Caudate nucleus (tissue), 63 donors: ENCODE measurements at places on chromosomes 3 and 15.

- DNase-seq = peak; percentile 43
These were observed 5.4 kb downstream of the MGLL start for GRCh38 chr3:127816783-127817405.

DNA sequence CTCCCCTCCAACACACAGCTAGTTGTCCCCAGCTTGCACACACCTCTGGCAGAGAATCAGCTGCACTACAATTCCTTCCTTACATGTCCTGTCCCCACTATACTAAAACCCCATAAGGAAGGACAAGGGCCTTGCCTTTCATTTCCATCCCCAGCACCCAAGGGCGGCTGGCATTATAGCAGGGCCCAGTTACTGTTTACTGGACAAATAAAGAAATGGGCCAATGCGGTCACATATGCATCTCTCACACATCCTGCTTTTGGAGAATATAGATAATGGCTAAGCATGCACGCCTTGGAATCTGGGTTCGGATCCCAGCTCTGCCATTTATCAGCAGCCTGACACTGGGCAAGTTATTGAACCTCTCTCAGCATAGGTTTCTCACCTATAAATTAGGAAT, 99.1 kb downstream of the DAPK2 start:
- DNase-seq = no peak

DNA sequence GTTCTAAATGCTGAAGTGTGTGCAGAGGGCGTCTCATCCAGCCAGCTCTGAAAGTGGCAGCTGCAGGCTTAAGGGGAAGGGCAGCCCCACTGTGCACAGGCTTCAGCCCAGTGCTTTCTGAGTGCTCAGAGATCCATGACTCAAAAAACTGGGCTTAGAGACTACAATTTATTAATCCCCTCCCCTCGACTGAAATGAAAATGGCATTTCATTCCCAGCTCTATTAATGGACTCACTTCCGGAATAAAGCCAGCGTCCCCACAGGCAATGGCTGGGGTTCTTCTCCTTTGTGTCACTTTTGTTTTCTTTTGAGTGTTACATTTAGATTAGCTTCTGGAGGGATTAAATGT, 55.5 kb upstream of the PLXNA1 start:
- no peak for DNase-seq

- DNase-seq = no peak
These were observed 86.4 kb downstream of the POLR2M start for GRCh38 chr15:57792724-57793449.

DNA sequence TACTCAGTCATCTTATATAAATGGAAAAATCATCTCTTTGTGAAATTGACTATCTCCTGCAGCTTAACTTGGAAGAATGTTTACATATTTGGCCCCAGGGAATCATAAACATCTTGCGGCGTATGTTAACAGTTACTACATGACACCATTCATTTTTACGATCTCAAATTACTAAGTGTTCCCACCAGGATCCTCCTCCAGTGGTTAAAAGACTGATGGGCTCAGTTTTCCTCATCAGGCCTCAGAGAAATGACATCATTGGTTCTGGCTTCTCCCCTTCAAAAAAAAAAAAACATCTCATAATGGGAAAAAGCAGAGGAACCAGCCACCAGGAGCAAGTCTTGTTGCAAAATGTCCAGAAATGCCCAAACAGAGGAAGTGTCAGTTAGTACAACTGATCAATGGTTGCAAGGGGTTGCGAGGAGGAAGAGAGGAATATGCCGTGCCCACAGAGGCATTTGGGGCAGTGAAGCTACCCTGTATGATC, 70.5 kb upstream of the LIPC start:
- DNase-seq = no peak

DNA sequence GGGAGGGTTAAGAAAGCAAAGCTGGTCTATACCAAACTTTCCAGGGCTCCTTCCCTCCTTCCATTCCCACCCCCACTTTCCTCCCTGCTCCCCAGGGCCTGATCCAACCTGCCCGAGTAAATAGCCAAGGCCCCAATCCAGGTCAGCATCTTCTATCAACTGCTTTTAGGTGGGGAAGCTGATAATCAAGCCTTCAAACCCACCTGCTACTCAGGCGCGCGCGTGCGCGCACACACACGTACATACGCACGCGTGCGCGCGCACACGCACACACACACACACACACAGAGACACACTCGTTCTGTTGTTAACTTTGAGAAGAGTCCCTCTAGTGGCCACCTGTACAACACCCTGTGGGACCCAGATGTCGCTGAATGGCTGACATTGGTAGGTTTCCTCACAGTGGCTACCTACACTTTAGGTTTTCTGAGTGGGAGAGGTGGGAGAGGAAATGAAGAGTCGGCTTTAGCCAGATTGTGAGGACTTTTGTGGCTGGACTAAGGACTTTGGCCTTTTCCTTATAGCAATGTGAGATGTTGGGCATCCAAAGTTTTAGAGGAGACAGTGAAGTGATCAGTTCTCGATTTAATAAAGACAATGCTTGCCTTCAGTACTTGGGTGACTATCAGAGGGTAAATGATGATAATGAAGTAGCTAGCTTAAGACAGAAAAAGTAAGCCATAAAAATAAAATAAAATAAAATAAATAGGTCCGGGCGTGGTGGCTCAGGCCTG, 179.9 kb upstream of the C2CD4B start:
- peak; percentile 8 for DNase-seq

- no peak for DNase-seq
These were observed 48.0 kb upstream of the SCAANT1 start for GRCh38 chr3:63960048-63960711.

DNA sequence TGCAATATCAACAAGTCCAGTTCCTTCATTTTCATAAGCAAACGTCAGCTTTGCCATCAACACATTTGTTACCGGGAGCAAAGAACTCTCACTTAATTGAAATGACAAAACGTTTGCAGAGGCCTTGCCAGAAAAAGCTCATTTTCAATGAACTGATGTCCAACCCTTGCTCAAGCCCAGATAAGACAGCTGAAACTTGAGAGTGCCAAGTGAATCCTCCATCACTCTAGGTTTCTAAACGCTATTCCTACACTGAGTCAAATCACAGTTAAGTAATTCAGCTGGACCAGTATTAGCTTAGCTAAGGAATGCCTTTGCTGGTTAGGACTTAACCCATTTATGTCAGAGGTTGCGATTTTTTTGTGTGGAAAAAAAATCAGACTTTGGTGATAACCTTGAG, 11.5 kb downstream of the CHSY1 start:
- DNase-seq = no peak

DNA sequence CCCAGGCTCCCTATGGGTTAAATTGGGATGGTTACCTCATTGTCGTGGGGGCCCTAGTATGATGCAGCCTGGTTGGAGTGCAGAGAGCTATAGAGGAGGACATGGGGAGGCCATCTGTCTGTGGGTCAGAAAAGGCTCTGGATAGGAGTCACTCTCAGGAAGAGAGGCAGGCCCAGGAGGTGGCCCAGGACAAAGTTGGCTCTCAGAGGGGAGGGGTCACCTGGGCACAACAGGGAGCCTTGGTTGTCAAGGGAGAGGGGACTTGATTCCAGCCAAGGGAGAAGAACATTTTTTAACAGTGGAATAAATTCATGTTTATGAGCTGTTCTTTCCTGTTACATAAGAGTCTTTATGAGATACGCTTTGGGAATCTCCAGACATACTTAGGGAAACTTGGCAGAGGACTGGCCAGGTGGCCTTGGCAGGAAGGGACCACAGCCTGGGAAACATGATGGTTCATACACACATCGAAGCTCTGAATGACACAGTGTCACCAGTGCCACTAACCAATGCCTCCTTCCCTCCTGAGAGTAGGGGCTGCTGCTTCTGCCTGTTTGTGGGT, 27.5 kb upstream of the LCTL start:
- DNase-seq = no peak

DNA sequence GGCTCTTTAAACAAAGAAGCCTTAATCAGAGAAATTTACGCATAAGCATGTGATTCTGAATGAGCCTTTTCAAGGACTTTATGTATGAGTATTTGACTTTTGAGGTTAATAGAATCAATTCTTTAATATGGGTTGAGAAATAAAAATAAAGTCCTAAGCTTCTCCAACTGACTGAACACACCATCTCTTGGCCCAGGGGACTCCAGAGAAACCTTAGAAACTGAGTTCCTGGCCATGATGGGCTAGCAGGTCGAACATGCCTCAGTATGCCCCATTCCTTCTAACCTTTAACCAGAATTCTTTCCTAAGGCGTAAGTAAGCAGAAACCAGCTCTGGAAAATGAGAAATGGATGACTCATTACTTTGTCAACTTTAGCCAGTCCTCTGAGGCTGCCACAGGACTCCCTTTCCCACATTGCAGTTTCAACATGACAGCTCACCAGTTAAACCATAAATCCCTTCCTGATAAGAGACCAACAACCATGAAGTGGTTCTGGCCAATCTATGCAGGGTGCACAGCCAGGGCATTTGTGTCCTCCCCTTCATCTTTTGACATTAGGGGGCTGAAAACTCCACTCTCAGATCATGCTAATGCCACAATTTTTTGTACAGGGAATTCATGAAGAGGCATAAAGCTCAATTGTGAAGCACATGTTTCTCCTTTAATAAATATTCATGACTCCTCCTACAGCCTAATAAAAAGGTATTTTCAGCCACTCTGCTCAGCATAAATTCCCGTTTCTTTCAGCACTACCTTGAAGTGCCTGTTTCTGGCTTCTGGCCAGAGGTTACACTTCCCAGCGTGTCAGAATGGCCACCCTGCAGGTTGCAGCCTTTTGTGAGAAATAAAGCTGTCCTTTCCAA, 33.3 kb downstream of the TM4SF18 start:
- DNase-seq = no peak

- DNase-seq = no peak
These were observed 421.9 kb upstream of the CADM2 start for GRCh38 chr3:84536916-84537315.

DNA sequence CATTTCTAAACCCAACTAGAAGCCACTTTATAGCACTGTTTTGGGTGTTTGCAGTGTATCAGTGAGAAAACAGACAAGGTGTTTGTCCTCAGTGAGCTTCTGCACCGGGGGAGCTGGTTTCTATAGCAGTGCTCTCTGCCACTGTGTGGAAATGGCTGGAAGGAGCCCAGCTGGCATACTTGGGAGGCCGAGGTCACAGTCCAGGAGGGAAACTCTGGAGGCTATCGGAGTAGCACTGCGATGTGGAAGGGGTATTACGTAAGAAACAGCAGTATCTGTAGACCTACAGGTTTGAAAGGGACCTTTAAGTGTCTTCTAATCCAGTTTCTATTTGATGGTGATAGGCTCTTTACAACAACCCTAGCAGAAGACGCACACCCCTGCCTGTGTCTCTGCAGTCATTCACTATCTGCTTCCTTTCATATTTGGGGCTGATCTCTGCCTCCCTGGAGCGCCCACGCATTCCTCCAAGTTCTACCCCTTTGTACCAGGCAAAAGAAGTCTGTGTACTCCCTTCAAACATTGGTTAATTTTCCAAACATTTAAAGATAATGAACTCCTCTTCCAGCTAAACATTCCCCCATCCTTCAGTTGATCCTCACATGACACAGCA, 87.4 kb upstream of the ADAMTS17 start:
- DNase-seq = no peak

GRCh38 chr3:55190331-55190730, 262.5 kb upstream of the LRTM1 start:
- DNase-seq = no peak

- no peak for DNase-seq
These were observed 9.0 kb upstream of the CAMKV start for GRCh38 chr3:49878686-49879085.

DNA sequence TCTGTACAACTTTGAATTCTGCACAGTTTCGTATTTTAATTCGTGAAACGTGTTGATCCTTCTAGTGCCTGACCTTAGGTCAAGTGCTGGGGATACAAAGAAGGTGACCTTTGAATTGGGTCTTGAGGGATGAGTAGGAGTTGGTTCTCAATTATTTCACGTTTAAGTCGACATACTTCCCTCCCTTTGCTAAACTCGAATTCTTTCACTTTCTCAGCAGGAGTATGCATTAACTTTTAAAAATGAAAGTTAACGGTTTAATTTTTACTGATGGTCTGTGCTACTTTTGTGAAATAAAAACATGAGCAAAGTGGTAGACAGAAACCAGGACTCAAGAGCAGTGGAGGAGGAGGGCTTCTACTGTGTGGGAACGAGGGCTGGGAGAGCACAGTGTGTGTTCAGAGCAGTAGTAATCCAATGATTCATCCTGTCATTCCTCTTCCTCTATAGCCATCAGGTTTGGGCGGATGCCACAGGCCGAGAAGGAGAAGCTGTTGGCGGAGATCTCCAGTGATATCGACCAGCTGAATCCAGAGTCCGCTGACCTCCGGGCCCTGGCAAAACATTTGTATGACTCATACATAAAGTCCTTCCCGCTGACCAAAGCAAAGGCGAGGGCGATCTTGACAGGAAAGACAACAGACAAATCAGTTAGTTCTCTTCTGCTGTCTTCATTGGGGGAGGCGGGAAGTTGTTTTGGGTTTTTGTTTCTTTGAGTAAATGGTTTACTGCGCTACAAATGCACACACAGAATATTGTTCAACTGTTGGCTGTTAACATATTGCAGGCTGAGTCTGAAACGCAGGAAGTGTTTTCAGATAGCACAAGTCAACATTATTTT, 78.6 kb upstream of the TSEN2 start:
- no peak for DNase-seq

GRCh38 chr15:42020713-42021273, at the start of gene PLA2G4E:
PLA2G4E (minus strand) TSS chr15:42021042; CDS start chr15:42021030, 12 bp downstream.
- no peak for DNase-seq

- no peak for DNase-seq
These were observed 370.0 kb upstream of the FRG2C start for GRCh38 chr3:75294124-75294523.

DNA sequence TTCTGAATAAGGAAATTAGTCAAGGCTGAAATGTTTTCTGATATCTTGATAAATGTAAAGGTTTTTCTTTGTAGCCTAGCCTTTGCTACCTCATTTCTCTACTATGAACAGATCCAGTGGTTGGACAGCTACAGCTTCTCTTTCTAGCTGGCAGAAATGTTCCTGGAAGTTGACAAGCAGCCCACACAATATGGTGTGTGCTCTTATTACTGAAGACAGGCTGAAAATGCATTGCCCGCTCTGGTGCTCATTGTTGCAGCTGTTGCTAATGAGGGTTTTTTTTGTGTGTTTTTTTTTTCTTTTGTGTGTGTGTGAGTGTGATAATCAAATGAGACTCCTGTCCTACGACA, 844.3 kb upstream of the SEMA6D start:
- DNase-seq = no peak

- DNase-seq = no peak
These were observed 8.3 kb upstream of the PIGZ start for GRCh38 chr3:196976941-196977340.

- DNase-seq = no peak
These were observed 261.0 kb upstream of the CCDC54 start for GRCh38 chr3:107116251-107116650.

- no peak for DNase-seq
These were observed 17.6 kb upstream of the ALDH1L1 start for GRCh38 chr3:126197854-126198584.

GRCh38 chr3:82633319-82633718, 871.9 kb upstream of the GBE1 start:
- DNase-seq = no peak

DNA sequence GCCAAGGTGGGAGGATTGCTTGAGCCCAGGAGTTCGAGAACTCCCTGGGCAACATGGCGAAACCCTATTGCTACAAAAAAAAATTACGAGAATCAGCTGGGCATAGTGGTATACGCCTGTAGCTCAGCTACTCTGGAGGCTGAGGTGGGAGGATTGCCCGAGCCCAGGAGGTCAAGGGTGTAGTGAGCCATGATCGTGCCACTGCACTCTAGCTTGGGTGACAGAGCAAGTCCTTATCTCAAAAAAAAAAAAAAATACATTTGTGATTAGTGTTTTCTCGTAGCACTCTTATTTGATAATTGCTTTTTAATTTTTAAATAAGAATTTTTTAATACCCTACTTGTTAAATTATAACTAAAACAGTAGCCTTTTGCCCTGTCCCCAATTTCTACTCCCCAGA, 18.4 kb downstream of the IREB2 start:
- no peak for DNase-seq
